Naive B cell (primary cell): ENCODE measurements at places on chromosomes 11 and 22. TPM values are rescaled to one million over a fixed set of nuclear protein-coding genes. Genes with fewer than 3 reads are reported as not detected.

DNA sequence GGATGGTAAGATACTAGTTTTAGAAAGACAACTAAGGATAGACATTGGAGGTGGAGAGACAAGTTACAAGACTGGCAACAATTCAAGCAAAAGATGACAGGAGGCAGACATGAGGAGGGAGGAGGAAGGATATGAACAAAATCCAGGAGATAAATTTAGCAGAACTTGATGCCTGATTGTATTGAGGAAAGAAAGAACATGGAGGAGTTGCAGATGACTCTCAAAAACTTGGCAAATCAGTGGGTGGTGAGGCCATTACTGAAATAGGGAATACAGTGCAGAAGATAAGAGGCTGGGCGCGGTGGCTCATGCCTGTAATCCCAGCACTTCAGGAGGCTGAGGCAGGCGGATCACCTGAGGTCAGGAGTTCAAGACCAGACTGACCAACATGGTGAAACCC lies 2.7 kb upstream of the UPB1 start:
- no peak for DNase-seq

- DNase-seq, result no peak
Measured at GRCh38 chr22:26587991-26588613, 1.8 kb downstream of the TPST2 start.

The OR4D5 gene
- not detected for polyA plus RNA-seq

The BIRC3 gene
- polyA plus RNA-seq, result 181 TPM

DNA sequence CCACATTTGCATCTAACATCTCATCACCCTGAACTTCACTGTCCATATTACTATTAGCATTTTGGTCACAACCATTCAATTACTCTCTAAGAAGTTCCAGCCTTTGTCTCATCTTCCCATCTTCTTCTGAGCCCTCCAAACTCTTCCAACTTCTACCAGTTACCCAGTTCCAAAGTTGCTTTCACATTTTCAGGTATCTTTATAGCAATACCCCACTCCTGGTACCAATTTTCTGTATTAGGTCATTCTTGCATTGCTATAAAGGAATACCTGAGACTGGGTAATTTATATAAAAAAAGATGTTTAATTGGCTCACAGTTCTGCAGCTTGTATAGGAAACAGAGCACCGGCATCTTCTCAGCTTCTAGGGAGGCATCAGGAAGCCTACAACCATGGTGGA lies 64.7 kb upstream of the ARHGAP42 start:
- no peak for DNase-seq

The SLCO2B1 gene
- polyA plus RNA-seq, result not detected

The INSC gene
- polyA plus RNA-seq, result not detected

DNA sequence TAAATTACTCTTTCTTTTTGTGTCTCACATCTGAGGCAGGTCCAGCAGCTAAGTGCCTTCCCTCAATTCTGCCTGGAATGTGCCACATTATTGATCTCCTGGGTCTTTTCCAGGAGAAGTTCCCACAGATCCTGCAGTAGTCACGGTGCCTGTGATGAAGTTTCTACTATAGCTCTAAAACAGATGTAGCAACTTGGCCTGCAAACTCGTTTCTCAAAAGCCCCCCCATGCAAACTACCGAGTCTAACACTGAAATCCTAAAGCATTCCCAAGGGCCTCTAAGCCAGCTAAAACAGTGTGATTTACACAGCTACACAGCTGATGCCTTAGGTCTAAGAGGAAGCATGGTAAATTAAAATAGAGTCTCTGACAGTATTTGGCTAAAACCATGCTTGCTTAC lies 54.3 kb downstream of the DDI1 start:
- no peak for DNase-seq

DNA sequence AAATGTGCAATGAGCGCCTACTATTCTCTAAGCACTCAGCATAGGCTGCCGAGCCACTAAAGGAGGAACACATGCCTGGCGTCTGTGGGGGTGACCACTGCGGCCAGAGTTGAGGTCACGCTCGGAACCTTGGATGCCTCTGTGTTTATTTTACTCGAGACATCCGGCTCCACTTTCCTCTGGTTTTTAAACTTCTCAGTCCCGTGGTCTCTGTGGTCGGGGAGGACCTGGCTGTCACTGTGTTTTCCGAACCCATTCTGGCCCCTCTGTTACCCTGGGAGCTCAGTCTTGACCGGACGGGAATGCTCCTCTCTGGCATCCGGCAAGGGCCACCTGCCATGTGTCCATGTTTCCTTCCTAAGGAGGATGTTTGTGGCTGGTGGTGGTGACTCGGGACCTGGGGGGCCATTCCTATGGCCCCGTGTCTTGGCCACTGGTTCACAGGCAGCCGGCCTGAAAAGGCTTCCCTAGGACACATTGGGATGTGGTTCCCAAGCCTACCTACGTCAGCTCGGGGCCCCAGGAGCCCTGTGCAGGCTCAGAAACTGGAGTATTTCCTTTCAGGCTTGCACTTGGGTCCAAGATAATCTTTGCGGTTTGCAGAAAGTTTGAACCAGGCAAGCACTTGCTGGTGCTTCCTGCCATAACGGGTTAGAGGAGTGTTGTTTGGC lies 46.7 kb upstream of the PARVG start:
- no peak for DNase-seq

- DNase-seq, result no peak
Measured at GRCh38 chr22:29128891-29129807, 56.3 kb downstream of the KREMEN1 start.

DNA sequence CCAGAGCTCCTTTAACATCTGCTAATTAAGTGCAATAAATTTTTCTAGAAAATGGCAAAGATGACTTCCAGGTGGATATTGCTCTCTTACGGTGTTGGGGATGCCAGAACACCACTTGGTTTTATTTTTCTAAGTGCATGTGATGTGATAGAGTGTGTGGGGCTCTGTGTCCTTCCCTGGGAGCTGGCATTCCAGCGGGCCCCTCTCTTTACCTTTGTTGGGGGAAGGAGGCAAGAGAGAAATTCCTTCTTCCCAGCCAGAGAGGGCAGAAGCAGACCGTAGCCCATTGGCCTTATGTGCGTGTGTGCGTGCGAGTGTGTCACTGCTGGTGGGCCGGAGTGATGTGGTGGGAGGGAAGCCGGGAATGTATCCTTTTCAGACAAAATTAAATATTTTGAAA lies 17.2 kb downstream of the TEF start:
- DNase-seq, result no peak
